ENCODE measurements at places on chromosomes 6 and 20.

DNA sequence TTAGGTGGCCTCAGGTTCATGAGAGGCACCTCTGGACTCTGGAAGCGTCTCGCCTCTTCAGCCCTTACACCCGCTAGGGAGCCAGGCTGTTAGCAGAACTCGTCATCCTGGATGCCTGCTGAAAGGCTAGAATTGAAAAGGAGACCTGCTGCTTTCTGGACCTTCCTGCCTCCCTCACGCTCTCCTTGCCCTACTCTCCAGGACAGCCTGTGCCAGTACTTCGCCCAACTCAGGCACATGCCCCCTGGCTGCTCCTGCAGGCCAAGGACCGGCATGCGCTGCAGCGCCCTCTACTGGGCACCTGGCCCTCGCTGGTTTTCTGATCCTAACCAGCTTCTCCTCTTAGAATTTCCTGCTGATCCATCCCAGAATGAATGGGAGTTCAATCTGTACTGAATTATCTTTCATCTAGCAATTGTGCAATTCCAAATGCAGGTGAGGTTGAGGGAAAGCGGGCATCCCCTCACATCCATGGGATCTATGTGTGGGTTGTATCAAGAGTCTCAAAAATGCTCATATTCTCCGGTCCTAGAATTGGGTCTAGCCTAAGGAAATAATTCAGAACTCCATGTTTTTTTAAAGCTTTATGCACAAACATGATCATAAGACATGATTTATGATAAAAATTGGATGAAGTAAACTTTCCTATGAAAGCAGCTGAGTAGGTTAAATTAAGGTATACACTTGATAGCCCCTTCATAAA, 78.0 kb downstream of the PTPN1 start:
- peak; percentile 45 for DNase-seq

DNA sequence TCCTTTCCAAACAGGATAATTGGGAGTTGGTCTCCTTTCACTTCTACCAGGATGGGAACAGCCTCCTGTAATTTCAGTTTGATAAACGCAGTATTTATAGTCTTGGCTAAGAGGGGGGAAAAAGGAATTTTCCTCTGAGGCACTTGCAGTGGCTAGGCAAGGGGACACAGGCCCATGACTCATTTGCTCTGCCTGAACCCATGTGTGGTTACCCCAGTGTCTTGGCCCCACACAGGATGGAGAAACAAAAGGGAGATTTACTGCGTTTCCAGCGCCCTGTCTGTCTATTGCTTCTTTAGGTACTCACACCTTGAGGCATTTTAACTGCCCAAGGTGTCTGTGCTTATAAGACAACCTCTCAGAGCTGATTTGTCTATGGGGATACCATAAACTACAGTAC, 74.8 kb upstream of the NEDD9 start:
- DNase-seq = no peak

GRCh38 chr6:14857501-14857900, 388.4 kb upstream of the JARID2 start:
- peak; percentile 65 for DNase-seq

DNA sequence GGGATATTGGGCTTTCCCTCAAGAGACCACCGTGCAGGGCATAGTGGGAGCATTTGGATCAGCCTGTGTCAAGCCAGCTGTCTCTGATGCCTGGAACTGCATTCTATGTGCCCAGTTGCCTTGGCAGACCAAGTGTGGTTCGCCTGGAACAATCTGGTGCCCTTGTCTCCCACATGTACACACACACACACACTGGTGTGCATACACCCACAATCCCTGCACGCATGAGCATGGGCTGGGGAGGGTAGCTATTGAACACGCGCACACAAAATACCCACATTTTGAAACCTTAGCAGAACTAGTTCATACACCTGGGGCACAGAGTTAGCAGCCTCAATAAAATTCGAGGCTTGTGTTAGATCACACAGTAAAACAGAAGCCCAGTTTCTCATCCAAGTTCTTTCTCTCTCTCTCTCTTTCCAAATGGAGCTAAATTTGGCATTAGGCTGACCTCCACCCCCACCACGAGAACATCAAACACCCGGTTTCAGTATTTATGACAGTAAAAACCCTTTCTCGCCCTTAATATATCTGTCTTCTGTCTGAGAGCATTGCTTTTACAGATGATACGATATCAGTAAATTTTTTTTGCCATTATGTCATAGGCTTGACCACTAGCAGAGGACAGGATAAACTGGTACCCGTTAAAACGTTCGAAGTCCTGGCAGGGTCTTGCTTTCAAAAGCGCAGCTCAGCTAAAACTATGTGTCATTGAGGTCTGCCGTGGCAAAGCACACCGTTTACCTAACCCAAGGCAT, 18.2 kb upstream of the NFATC2 start:
- DNase-seq = no peak

GRCh38 chr20:53872081-53872541, 198.3 kb downstream of the BCAS1 start:
- no peak for DNase-seq

- DNase-seq = no peak
These were observed 105.0 kb upstream of the MAP3K7 start for GRCh38 chr6:90691823-90692222.

- DNase-seq = no peak
These were observed 570.2 kb downstream of the PRKN start for GRCh38 chr6:162157167-162157870.

GRCh38 chr6:46583081-46583480, 69.5 kb downstream of the CYP39A1 start:
- no peak for DNase-seq

DNA sequence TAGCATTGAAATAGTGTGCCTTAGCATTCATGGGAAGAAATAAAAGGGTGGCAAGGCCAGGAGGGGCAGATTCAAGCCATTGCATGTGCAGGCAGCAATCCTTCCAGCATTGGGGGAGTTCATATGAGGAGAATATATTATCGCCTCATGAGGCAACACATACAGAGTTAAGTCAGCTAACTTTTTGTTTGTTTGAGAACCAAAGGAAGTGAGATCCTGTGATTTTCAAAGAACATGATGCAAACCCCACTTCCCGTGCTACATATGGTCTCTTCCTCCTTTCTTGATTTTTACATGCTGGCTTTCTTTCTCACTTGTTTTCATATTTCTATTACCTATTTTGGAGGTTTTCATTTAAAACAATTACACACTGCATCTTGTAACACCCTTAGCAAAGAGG, 579.7 kb upstream of the ARID1B start:
- DNase-seq = no peak

DNA sequence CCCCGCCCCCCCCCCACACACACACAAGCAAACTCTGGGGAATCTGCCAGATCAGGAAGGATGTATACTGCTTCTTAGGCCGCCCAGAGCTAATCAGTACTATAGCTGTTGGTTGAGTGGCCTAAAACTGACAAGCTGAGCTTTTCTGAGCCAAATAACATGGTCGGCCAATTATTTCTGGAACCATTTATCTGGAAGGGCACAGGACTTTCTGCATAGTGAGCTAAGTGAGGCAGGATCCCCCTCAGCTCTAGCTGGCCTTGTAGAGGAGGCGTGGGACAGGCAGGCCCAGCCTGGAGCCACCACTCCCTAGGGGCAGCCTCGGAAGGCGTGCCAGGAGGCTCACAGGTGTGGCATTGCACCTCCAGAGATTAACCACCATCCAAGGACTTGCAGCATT, 200.1 kb downstream of the TMEM242 start:
- no peak for DNase-seq

- no peak for DNase-seq
These were observed 242.1 kb downstream of the DLL1 start for GRCh38 chr6:170048615-170049256.

DNA sequence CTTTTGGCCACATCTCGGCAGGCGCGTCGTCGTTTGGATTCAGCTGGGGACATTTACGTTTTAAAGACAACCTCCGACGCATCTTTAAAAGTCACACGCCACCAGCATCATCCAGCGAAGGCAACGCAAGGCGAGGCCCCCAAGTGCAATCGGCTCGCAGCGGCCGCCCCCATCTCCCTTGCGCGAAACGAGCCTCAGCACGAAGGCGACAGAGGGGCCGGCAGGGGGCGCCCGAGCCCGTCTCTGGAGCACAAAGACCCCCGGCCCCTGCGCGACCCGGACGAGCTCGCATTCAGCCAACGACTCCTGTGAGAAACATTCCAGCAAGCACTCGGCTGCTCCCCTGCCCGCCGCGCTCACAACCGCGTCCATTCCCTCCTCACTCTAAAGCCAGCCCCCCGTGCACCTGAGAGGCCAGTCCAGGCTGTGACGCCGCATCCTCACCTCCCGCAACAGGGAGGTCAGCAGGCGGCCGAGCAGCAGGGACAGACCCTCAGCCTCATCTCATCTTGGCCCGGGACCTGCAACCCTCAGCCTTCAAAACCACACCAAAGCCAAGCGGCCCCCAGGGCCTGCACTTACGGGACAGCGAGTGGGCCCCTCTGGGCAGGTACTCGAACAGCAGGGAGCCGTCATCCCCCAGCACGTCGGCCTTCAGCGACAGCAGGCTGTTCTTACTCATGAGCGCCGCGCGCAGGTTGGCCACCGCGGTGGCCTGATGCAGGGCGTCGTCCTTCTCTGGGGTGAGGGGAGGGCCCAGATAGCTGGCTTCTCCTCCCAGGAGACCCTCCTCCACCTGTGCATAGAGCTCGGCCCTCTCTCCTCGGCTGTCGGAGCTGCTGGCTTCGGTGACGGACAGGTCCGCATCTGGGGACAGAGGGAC, 35.8 kb downstream of the SLC2A4RG start:
- no peak for DNase-seq

Data from stimulated activated CD8-positive, alpha-beta memory T cell treated with anti-CD3 and anti-CD28 coated beads, Interleukin-4, amount 100 ng/mL, for 1 hour (primary cell).